ENCODE measurements at places on chromosomes 1 and 21.

DNA sequence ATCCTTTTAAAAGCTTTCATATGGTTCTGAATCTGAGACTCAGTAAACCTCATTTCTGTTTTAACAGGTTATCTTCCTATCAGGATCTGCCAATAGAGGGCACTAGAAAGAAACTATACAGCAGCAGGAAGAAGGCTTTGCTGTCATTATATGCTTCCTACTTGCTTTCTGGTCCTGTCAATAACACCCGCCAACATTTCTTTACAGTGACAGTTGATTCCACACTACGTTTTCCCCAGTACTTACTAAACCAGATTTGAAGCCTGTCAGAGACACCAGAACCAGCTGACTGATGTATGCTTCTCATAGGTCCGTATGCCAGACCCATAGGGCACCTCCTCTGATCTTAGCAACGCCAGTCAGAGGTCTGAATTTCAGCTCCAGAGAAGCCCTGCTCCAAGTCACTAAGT lies 341.0 kb upstream of the NEGR1 start:
- peak; percentile 2 for DNase-seq

DNA sequence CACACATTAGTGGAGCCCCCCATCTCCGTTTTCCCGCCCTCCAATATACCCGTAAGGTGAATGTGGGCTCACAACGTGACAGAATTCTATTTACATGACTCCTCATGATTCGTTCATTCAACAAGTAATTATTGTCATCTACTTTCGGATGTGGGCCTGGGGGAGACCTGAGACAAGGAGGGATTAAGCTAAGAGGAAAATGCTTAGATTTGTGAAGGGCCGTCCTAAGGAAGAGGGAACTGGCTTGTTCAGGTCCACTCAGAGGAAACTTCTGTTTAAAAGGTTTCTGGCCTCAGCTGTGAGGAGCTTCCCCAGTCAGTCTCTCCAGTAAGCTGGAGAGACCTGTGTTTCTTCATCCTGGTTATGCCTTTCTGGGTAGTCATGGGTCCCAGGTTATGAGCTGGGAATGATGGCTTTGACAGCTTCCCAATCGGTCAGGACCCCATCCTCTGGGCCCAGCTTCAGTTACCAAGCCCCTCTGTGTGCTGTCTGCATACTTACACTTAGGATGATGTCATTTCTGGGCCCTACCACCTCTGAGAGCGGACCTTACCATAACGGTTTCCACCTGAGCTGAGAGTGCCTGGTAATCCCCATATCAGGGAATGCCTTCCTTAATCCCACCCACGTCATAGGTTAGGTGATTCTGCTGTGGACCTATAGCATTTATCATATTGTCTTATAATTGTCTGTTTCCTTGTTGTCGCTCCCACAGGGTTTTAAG lies 687 bp upstream of the ERI3 start:
- DNase-seq: no peak

DNA sequence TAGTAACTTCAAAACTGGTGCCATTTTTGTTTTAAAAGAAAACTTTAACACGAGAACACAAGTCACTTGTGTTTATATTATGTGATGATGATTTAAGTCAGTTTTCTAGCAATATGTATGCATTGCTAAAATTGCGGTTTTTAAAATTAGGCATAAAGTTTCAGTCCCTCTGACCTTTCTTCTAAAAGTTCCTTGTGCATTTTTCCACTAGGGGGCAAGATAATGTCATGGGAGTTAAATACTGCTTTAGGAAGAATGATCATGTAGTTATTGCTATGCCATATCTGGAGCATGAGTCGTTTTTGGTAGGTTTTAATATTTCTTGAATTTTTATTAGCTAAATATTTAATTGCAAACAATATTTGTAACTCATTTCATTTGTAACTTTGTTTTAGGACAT lies 10.7 kb downstream of the CDC7 start:
- peak; percentile 42 for DNase-seq

- DNase-seq: no peak
Measured at GRCh38 chr1:230743899-230744298, 3.3 kb upstream of the CAPN9 start.

DNA sequence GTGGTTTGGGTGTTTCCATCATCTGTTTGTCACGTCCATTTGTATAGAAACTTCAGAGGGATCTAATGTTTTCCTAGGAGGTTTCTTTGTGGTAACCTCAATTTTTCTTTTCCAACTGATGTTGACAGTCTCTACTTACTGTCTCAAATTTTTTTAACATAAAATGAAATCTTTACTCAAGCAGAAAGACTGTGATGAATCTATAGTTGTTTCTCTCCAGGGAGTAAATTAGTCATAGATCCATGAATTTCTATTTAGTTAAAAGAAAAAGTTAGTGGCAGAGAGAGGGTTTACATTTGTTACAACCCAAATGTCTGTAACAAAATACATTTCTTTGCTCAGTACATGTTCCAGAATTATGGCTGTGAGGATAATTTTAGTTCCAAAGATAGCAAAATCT lies 161.6 kb downstream of the DISP1 start:
- no peak for DNase-seq
